PC-9 (cell line): ENCODE measurements at places on chromosomes 4 and X. TPM values are rescaled to one million over a fixed set of nuclear protein-coding genes. Genes with fewer than 3 reads are reported as not detected.

DNA sequence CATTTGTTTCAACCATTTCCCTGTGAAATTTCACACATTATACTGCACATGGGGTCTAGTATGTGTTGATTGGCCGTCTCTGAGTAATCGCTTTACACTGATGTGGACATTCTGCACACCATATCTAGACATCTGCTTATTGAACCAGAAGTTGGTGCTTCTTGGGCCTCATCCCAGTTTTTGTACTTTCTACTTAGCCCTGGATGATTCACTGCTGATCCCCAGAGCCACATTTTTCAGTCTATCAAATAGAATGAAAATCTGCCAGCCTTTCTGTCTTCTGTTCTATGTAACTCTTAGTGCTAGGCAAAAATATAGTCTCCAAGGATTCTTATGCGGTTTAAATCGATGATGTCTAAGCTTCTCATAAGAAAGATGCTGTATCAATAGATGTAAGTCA is 40.5 kb upstream of the RELL1 start:
- no peak overlapping the region for H3K27ac ChIP-seq
- H3K4me1 ChIP-seq, result peaks cover 19% of the 10 kb centered on the region
- no peak overlapping the region for H3K4me3 ChIP-seq
- no peaks in the 10 kb centered on the region for H3K27me3 ChIP-seq

DNA sequence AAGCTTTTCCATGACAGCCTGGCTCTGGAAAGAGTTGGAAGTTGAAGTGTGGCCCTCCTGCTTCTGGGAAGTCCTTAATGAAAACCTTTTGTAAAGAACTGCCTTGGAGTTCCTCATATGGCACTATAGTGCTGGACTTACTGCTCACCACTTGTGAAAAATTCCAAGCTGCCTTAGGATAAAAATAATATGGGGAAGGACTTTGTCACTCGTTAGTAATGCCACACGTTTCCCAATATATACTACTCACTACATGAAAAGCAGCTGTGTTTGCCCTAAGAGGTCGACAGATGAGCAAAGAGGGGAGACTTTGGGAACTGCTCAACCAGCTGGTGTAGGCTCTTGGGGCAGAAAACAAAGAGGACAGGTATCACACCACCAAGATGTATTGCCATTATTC is 11.7 kb downstream of the OPHN1 start:
- H3K27me3 ChIP-seq, result no peaks in the 10 kb centered on the region
- no peaks in the 10 kb centered on the region for H3K36me3 ChIP-seq
- H3K4me3 ChIP-seq, result no peak overlapping the region
- peaks cover 22% of the 10 kb centered on the region for H3K4me1 ChIP-seq

DNA sequence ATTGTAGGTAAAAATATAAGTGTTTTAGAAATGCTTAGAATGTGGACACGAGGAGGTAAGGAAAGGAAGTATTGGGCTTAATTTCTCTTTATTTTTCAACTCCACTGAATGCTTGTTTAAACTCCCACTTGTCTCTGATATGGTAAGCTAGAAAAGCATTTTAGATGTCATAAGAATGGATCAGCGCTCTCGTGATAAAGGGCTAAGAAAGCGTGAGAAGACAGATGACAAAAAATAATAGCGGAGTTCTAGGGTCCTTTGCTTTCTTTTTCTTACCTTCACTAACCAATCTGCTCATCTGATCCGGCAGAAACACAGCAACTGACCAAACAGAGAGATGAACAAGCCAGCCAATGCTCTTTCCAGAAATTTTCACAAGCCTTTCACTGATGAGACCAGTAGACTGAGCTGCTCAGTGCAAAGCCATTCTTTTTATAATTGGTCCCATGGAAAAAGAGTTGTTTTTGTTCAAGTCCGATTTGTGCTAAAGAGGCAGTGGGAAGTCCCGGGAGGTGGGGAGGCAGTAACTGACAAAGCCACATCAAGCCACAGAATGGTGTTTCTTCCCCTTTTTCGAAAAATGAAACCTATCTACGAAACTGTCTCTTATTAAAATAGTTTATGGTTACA is at the start of gene TASL:
TASL (minus strand) TSS at position 405 of the 630 bp plus-strand sequence. CDS start 17,411 bp downstream, outside the sequence.
- no peak within 1 kb of the TSS for H3K27ac ChIP-seq
- DNase-seq, result no peak
- no peaks in the 10 kb centered on the region for H3K4me1 ChIP-seq

GRCh38 chrX:149494844-149495565 is 10.1 kb downstream of the IDS start:
- peaks cover 85% of the 10 kb centered on the region for H3K4me1 ChIP-seq
- peak overlapping the region; percentile 86 for H3K27ac ChIP-seq
- H3K4me3 ChIP-seq, result no peak overlapping the region
- no peaks in the 10 kb centered on the region for H3K27me3 ChIP-seq
- DNase-seq, result peak; percentile 90
- peaks cover 85% of the 10 kb centered on the region for H3K36me3 ChIP-seq

GRCh38 chr4:114180481-114180880 is 201.0 kb upstream of the ARSJ start:
- no peak overlapping the region for H3K27ac ChIP-seq
- no peak overlapping the region for H3K4me3 ChIP-seq
- no peaks in the 10 kb centered on the region for H3K4me1 ChIP-seq
- no peaks in the 10 kb centered on the region for H3K36me3 ChIP-seq

DNA sequence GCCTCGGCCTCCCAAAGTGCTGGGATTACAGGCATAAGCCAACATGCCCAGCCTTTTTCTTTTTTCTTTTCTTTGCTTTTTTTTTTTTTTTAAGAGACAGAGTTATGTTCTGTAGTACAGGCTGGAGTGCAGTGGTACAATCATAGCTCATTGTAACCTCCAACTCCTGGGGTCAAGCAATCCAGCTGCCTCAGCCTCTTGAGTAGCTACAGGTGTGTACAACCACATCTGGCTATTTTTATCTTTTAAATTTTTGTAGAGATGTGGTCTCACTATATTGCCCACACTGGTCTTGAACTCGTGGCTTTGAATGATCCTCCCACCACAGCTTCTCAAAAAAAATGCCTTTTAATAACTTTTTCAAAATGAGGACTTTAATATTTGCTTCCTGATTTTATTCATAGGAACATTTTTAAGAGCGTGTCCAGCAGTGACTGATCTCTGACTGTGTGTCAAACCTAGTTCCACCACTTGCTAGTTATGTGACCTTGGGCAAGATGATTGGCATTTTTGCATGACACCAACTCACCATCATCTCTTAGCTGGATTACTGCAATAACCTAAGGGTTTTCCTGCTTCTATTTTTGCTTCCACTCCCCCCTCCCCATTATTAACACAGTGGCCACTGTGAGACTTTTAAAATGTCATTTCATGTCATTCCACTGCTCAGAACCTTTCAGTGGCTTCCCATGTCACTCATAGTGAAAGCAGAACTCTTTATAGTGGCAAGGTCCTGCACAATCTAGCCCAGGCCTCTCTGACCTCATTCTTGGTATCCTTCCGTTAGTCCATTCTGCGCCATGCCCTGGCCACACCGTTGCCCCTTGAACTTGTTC is 4.5 kb upstream of the TNIP3 start:
- DNase-seq, result no peak
- H3K27ac ChIP-seq, result no peak overlapping the region
- H3K4me3 ChIP-seq, result no peak overlapping the region
- no peaks in the 10 kb centered on the region for H3K4me1 ChIP-seq

GRCh38 chr4:4720646-4721045 is 138.8 kb upstream of the MSX1 start:
- peaks cover 14% of the 10 kb centered on the region; the same call in 1 of the 2 replicates for H3K4me1 ChIP-seq
- H3K27me3 ChIP-seq, result no peaks in the 10 kb centered on the region
- no peaks in the 10 kb centered on the region for H3K36me3 ChIP-seq
- no peak for DNase-seq
- H3K27ac ChIP-seq, result no peak overlapping the region

RBM3 gene
- total RNA-seq, result 120 and 134 TPM in 2 replicates

SYP gene
- 0.44 and 0.63 TPM in 2 replicates for total RNA-seq

GRCh38 chr4:151133311-151133710 is 33.9 kb downstream of the RPS3A start:
- H3K27me3 ChIP-seq, result no peaks in the 10 kb centered on the region
- H3K4me3 ChIP-seq, result no peak overlapping the region
- H3K4me1 ChIP-seq, result no peaks in the 10 kb centered on the region
- H3K36me3 ChIP-seq, result peaks cover 9% of the 10 kb centered on the region; the same call in 1 of the 2 replicates

DNA sequence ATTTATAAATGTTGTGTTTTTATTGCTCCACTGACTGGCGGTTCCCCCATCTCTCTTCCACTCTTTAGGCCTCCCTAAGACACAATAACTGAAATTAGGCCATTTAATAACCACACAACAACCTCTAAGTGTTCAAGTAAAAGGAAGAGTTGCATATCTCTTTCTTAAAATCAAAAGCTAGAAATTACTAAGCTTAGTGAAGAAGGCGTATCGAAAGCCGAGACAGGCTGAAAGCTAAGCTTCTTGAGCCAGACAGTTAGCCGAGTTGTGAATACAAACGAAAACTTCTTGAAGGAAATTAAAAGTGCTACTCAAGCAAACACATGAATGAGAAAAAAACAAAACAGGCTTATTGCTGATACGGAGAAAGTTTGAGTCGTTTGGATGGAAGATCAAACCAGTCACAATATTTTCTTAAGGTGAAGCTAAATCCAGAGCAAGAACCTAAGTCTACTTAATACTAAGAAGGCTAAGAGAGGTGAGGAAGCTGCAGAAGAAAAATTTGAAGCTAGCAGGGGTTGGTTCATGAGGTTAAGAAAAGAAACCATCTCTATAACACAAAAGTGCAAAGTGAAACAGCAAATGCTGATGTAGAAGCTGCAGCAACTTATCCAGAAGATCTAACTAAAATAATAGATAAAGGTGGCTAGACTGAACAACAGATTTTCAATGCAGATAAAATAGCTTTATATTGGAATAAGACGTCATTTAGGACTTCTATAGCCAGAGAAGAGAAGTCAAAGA is 194.0 kb upstream of the TTC29 start:
- H3K36me3 ChIP-seq, result no peaks in the 10 kb centered on the region
- H3K27ac ChIP-seq, result no peak overlapping the region
- DNase-seq, result no peak
- no peak overlapping the region for H3K4me3 ChIP-seq

GRCh38 chr4:61918987-61919386 is 718.9 kb downstream of the ADGRL3 start:
- DNase-seq, result no peak
- H3K4me3 ChIP-seq, result no peak overlapping the region
- H3K27me3 ChIP-seq, result no peaks in the 10 kb centered on the region
- H3K4me1 ChIP-seq, result no peaks in the 10 kb centered on the region
- no peaks in the 10 kb centered on the region for H3K36me3 ChIP-seq

DNA sequence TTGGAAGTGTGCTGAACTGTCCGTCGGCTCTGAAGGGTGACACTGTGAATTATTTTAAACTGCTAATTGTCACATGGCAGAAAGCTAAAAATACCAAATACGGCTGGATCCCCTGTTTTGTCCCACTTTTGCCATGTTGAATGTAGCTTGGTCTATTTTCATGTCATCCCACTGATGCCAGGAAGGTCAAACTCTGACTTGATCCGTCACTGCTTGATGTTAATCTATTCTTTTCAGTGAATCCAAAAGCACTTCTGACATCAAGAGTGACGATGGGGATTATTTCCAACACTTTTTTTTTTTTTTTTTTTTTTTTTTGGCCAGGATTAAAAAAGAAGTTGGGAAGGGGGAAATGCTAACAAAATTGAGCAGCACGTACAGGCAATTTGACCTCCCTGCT is 734.6 kb upstream of the TENM3 start:
- H3K27ac ChIP-seq, result no peak overlapping the region
- no peak for DNase-seq
- H3K27me3 ChIP-seq, result peaks cover 31% of the 10 kb centered on the region
- no peak overlapping the region for H3K4me3 ChIP-seq

- H3K36me3 ChIP-seq, result no peaks in the 10 kb centered on the region
- DNase-seq, result no peak
- no peak overlapping the region for H3K27ac ChIP-seq
- no peaks in the 10 kb centered on the region for H3K27me3 ChIP-seq
These were observed 80.2 kb downstream of the ADGRA3 start for GRCh38 chr4:22435652-22436051.
